ENCODE measurements at places on chromosomes 1 and 21.

DNA sequence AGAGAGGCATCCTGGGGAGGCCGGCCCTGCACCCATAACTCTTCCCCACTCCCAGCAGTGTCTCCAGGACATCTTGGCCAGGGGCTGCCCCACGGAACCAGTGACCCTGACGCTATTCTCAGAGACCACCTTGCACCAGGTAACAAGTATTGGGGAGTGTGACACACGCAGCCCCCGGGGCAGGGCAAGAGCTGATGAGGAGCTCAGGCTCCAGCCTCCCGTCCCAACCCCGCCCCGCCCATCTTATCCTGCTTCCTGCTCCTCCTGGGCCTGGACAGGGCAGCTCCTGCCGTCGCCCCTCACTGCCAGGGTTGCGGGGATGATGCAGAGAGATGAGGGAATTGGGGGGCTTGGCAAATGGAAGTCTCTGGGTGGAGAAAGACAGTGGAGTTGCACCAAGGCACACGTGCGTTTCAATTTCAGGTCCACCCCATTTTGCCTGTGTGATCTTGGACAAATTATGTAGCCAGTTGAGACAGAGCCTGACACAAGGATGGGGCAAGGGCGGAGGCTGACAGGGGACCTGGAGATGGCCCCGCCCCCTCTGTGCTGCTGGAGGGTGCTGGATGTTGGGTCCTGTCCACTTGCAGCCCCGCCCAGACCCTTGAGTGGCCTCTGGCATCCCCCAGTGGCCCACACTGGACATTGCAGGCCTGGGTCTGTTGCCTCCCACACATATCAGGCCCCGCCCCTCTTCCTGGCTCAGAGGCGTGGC, 10.7 kb downstream of the CLCNKA start:
- no peak for DNase-seq

GRCh38 chr1:92916899-92917298, 44.4 kb downstream of the DIPK1A start:
- no peak for DNase-seq

GRCh38 chr1:55534565-55535121, 319.5 kb upstream of the USP24 start:
- DNase-seq = no peak

DNA sequence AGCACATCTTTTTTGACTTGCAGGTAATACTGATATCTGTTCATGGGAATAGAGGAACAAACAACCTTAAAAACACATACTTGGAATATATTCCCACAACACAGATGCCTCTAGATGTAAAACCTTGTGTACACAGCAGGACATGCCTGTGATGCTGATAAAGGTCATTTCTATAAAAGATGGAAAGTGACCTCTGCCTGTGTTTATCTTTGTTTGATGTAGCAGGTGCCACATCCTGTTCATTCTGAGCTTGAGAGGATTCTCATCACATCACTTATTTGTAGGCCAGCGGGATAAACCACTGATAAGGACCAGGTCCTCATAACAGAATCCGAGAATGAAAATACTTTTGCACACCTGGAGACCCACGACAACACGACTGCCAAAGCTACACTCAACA, 133.7 kb downstream of the SMYD2 start:
- no peak for DNase-seq

- DNase-seq = no peak
Observed at GRCh38 chr1:53140451-53140850, 2.0 kb downstream of the SLC1A7 start.
